Smooth muscle cell of trachea (primary cell): ENCODE measurements at places on chromosomes 13 and 19. TPM values are rescaled to one million over a fixed set of nuclear protein-coding genes. Genes with fewer than 3 reads are reported as not detected.

TIMM44 gene
- 46.3 and 48.9 TPM in 2 replicates for total RNA-seq

PROZ gene
- total RNA-seq, result not detected in 2 replicates

PSG2 gene
- 0.50 TPM in 1 of 2 replicates, not detected in the other for total RNA-seq

SWSAP1 gene
- total RNA-seq, result 0.50 and 0.87 TPM in 2 replicates

SELENOV gene
- 0.33 TPM in 1 of 2 replicates, not detected in the other for total RNA-seq

CDC42EP5 gene
- total RNA-seq, result 28.1 and 51.9 TPM in 2 replicates

KIR2DL4 gene
- total RNA-seq, result not detected in 2 replicates

COMMD6 gene
- total RNA-seq, result 40.9 and 41.5 TPM in 2 replicates

CLEC17A gene
- under 0.01 TPM in 2 replicates for total RNA-seq

FFAR1 gene
- not detected in 2 replicates for total RNA-seq

ATXN8OS gene
- not detected in 2 replicates for total RNA-seq

KLK4 gene
- total RNA-seq, result not detected in 2 replicates

REXO1 gene
- total RNA-seq, result 8.3 and 12.9 TPM in 2 replicates

KL gene
- total RNA-seq, result 0.15 TPM in 1 of 2 replicates, not detected in the other

ACER1 gene
- not detected in 2 replicates for total RNA-seq

SELENOW gene
- 217 and 234 TPM in 2 replicates for total RNA-seq

FGF21 gene
- not detected in 2 replicates for total RNA-seq

FFAR3 gene
- not detected in 2 replicates for total RNA-seq

FSD1 gene
- 12.9 and 19.2 TPM in 2 replicates for total RNA-seq

GDF15 gene
- total RNA-seq, result 37.7 and 138 TPM in 2 replicates

NLRP9 gene
- not detected in 2 replicates for total RNA-seq

MYO1F gene
- total RNA-seq, result under 0.01 and 0.17 TPM in 2 replicates

ATP4A gene
- not detected in 2 replicates for total RNA-seq

IGLON5 gene
- not detected in 2 replicates for total RNA-seq

OR10H1 gene
- under 0.01 TPM in 1 of 2 replicates, not detected in the other for total RNA-seq

CILP2 gene
- total RNA-seq, result under 0.01 and 1.3 TPM in 2 replicates

CYP4F8 gene
- not detected in 2 replicates for total RNA-seq

ZNF20 gene
- total RNA-seq, result 6.5 and 10.2 TPM in 2 replicates

GIPC3 gene
- under 0.01 TPM in 1 of 2 replicates, not detected in the other for total RNA-seq

ZNF253 gene
- total RNA-seq, result 2.5 and 2.8 TPM in 2 replicates

TJP3 gene
- under 0.01 TPM in 1 of 2 replicates, not detected in the other for total RNA-seq

ZNF66 gene
- total RNA-seq, result 0.83 and 3.5 TPM in 2 replicates

NLRP5 gene
- total RNA-seq, result not detected in 2 replicates
